Activated CD8-positive, alpha-beta memory T cell treated with anti-CD3 and anti-CD28 coated beads, Interleukin-2, amount 50 U/mL, for 4 hours (primary cell): ENCODE measurements at places on chromosomes 1 and 21.

GRCh38 chr1:211944733-211945500, 90.4 kb downstream of the INTS7 start:
- DNase-seq = no peak

DNA sequence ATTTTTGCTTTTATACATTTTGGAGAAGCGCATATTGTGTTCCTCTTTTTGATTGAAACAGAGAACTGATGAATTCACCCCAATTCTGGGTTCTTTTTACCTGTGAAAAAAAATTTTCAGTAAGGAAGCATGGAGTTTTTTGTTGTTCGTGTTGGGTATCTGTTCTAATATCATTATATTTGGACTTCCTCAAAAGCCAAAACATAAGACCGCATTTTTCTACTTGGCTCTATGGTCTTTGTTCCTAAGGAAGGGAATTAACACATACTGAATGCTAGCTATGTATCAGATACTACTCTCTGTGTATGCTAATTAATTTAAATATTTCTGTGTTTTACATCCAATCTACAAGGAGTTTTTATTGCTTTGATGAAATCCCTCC, 12.9 kb downstream of the EPB41 start:
- no peak for DNase-seq

DNA sequence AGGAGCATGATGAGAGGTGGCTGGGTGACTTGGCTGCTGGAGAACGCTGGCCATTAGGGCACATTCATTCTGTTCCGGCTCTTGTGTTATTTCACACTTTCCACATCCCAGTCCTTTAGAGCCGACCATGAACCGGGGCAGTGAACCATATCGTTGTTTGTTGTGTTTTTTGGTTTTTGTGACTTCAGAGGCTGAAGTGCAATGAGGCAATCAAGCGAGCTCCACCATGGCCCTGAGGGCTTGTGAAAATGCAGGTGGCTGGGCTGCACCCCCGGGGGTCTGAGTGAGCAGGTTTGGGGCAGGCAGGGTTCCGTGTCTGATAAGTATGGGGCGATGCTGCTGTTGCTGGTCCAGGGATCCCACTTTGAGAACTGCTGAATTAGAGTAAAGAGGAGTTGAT, 23.7 kb downstream of the ABCG1 start:
- no peak for DNase-seq

DNA sequence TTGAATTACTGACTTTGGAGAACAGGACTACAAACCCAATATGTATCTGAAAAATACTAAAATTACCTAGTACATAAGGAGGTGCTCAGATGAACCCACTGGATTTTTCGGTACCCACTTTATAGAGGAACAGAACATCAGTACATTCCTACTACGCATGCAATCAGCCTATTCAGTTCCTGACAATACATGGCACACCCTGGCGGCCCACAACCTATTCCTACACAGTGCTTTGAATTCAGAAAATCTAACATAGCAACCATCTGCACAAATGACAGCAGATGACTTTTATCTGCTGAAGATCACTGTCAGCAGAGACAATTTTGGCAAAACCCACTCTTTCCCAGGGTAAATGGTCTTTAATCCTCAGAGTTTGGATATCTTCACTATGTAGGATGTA, 257.1 kb upstream of the GREM2 start:
- DNase-seq = no peak

DNA sequence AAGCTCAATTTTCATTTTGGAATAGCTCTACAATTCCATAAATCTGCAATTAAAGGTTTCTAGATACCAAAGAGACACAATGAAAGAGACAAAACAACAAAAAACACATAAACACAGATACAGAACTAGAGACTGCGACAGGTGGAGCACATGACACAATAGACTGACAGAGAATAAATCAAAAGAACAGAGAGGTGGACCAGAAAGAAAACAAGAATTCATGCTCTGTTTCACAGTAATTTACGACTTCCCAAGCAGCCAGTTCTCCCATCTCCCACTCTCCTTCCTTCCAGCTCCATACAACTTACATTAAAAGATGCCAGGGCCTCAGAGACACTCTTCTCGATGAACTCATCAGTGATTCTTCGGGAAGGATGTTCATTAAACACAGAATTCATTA, 15.1 kb upstream of the RBM8A start:
- no peak for DNase-seq

- no peak for DNase-seq
Measured at GRCh38 chr1:18011703-18012102, 95.9 kb upstream of the IGSF21 start.

DNA sequence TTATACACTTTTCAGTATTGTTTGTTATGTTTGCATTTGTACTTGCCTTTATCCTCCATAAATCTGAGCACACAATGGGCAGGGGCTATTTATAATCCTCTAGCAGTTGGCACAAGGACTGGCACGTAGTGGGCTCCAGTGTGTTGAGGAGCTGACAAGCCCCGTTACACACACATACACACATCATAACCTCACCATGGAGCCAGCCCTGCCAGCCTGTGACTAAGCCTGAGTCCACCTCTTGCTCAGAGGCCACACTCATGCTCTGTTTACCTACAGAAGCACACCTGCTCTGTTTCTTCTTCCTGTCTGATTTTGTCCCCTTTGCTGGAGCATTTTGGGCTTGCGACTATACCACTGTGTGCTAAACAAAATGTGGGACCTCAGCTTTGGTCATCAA, 64.5 kb upstream of the SPATA6 start:
- DNase-seq = no peak

DNA sequence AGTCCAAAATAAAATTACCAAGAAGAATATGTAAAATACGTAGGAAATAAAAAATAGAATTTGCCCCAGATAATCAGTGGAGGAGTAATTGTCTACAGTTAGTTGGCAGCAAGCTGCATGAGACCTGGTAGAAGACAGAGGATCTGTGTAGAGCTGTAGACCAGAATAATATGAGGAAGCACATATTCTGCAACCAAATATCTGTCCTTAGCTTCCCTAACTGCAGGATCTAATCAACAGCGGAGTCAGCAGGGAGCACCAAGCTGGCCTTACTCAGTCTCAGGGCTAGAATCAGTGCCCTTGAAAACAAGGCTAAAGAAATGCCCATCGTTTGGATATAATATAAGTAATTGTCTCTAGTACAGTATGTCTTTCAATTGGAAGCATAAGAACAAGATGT, 6.1 kb upstream of the GCSAML start:
- DNase-seq = no peak

DNA sequence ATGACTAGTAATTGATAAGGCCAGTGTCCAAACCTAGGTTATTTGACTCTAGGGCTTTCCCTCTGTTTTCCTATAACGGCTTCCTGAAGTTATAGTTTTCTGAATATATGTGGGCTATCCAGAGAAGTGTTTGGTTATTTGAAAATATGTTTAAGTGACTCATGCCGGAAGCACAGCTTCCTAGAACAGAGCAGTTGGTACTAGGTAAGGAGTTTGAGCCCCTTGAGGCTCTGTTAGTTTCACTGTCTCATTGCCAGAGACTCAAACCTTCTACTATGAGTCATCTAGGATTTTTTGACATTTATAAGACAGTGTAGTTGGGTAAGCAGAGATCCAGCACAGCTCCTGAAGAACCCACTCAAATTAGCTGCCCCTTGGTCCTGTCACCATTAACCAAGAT, 27.1 kb upstream of the LEPR start:
- DNase-seq = no peak

DNA sequence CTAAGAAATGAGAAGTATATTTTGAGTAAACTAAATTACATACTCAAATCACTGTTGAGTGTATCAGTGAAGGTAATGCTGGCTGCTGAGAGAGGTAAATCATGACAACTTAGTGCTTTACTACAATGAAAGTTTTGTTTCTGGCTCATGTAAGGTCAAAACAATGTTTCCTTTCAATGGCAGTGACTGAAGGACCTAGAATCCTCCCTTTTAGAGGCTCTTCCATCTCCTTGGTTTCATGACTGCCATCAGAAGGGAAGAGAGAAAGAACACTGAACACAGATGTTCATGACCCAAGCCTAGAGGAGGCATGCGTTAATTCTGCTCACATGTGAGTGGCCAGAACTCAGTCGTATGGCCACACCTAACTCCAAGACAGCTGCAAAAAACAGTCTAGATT, 130.6 kb downstream of the AKT3 start:
- no peak for DNase-seq

- DNase-seq = no peak
Measured at GRCh38 chr1:236471653-236472052, 52.1 kb upstream of the LGALS8 start.

DNA sequence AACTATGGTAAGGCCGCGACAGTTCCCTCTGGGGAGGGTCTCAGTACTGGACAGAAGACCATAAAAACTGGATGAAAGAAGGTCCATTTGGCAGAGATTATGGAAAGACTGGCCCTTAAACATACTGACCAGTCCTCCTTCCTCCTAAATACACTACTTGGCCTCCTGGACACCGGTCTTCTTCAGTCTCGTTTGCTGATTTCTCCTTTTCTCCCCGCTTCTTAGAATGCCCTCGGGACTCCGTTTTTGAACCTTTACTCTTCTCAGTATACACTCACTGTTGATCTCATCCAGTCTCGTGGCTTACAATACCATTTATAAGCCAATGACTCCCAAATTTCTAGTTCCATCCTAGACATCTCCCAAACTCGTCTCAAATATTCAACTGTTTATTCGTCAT, 694 bp upstream of the MRPL9 start:
- DNase-seq = no peak

DNA sequence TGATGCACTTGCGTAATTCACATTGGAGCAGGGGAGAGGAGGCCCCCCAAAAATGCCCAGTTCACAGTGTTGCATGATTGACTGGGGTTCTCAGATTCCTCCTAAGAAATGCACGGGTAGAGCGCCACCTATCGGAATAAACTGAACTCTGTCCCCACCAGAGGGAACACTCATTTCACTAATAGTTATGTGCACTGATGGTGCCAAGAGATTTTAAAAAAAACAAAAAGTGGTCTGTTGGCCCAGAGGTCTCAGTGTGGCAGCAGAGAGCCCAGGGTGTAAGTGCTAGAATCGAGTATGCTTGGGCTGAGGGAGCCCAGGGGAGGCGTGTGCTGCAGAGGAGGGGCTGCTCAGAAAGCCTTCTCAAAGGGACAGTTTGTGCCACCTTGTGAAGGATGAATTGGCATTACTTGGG, 6.9 kb downstream of the PINK1 start:
- peak; percentile 51 for DNase-seq

DNA sequence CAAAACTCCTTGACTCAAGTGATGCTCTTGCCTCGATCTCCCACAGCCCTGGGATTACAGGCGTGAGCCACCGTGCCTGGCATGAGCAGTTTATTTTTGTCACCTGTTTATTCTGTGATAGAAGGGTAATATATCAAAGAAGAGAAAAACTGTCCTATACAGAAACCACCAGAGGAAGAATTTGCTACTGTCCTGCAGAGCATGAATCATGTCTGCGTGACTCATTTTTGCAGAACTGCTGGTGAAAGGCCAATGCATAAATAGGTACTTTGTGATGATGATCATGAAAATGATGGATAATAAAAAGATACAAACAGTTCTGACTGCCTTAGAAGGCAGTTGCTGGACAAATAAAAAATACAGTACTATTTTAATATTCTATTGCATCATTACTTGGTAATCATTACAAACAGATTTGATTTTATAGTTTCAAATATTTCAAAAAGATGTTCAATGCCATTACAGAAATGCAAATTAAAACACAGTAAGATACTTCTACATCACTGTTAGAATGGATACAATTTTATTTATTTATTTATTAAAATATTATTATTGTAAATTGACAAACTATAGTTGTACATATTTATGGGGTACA, 26.5 kb downstream of the RIPPLY3 start:
- no peak for DNase-seq

DNA sequence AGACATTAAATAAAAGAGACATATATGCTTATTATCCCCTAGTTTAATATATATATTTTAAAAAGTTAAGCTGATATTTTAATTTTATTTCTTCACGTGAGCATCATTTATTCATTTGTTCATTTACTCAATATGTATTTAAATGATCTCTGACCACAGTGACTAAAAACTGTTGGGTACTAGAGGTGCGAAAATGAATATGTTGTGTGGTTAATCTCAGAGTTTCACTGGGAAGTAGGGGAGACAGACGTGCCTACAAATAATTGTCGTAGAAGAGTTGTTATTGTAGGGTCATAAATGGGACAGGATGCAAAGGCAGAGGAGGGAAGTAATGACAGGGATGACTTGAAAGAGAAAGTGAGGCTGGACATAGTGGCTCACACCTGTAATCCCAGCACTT, 213.0 kb upstream of the CACYBP start:
- no peak for DNase-seq

DNA sequence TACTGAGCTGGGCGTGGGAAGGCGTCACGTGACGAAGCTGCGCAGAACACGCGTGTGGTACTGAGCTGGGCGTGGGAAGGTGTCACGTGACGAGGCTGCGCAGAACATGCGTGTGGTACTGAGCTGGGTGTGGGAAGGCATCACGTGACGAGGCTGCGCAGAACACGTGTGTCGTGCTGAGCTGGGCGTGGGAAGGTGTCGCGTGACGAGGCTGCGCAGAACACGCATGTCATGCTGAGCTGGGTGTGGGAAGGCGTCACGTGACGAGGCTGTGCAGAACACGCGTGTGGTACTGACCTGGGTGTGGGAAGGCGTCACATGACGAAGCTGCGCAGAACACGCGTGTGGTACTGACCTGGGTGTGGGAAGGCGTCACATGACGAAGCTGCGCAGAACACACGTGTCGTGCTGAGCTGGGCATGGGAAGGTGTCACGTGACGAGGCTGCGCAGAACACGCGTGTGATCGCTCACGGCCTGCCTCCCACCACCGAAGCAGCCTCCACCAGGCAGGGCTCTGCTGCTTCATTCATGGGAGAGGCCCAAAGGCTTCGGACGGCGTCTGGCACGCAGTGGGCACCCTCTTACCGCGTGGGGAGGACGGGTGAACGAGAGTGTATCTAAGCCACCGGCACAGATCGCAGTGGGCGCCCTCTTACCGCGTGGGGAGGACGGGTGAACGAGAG, 24.0 kb downstream of the CFAP74 start:
- no peak for DNase-seq

- no peak for DNase-seq
Measured at GRCh38 chr1:45007311-45007710, 3.8 kb downstream of the HECTD3 start.
